ENCODE measurements at places on chromosomes 12 and 14. TPM values are rescaled to one million over a fixed set of nuclear protein-coding genes. Genes with fewer than 3 reads are reported as not detected.

GRCh38 chr14:101836135-101836534 lies 74.6 kb downstream of the PPP2R5C start:
- H3K4me3 ChIP-seq = no peak overlapping the region
- no peaks in the 10 kb centered on the region for H3K27me3 ChIP-seq
- peak overlapping the region; percentile 73 for H3K27ac ChIP-seq
- H3K36me3 ChIP-seq = no peaks in the 10 kb centered on the region
- peaks cover 31% of the 10 kb centered on the region for H3K4me1 ChIP-seq

DNA sequence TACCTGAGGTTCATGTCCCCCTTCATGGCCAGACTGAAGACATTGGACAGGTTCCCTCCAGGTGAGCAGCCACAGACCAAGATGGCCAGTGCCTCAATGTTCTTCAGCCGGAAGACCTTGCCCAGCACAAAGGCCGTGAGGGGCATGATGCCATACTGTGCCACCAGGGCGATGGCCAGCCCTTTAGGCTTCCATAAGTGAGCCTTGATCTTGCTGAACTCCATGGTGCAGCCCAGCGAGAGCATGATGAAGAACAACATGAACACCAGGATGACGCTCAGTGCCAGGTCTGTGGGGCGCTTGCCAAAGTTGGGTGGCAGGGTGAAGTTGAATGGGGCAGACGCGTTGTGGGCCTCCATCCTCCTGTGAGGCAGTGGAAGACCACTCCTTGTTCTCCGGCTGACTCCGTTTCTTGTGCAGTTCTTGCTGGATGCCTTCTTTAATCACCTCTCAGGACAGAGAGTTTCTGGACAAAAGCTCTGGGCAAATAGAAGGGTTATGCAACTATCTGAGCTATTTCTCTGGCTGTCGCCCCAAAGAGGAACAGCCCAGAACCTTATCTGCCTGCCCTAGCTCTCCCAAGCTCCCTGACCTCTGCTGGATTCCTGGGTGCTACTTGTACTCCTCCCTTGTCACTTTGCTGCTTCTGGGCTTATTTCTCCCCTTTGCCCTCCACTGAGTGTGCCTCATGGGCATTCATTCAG lies at the start of gene SLC10A1:
Gene SLC10A1, minus strand, starts transcription at position 445 of the 704 bp plus-strand sequence. Its CDS starts 86 bp downstream, at position 359.
- H3K4me3 ChIP-seq = no peak within 1 kb of the TSS
- H3K27me3 ChIP-seq = peaks cover 2% of the 10 kb centered on the region
- H3K36me3 ChIP-seq = no peaks in the 10 kb centered on the region

DNA sequence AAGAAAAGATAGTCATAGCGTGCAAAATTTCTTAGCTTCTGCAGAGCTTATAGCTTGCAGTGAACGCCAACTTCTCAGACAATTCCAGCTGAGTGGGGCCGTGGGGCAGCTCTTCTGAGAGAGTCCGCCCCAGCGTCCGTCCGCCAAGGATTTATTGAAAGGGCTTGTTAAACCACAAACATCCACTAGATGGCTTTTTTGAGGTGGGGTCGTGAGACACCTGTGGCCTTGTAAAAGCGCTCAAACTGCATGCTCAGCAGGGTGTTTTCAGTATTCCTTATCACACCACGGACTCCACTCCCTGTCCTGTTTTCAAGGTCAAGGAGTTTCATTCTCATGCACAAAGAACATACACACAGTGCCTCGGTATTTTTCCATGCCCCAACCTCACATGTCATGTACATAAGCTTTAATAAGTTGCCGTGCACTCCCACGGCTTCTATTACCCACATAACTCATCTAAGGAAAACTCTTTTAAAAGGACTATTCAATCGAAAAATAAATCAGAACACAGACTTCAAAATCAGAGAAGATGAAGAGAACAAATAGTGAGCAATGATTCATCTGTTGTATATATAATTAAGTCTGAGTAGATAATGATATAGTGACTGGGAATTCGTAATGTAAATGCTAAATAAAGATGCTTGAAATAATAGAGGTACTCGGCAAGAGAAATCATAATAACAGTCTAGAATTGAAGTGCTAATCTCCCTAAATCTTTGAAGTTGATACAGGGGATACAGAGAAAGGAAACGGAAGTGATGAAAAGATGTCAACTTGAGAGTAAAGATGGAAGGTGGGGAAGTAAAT lies 46.7 kb downstream of the WBP11 start:
- H3K36me3 ChIP-seq = no peaks in the 10 kb centered on the region
- H3K4me1 ChIP-seq = no peaks in the 10 kb centered on the region
- H3K4me3 ChIP-seq = no peak overlapping the region
- no peak overlapping the region for H3K27ac ChIP-seq
- DNase-seq = no peak

Gene SLC39A2
- total RNA-seq = 0.82 TPM

Gene KLRB1
- 1.2 TPM for total RNA-seq

Data from transverse colon (tissue), 4 donors.